ENCODE measurements at places on chromosomes 3 and 15.

DNA sequence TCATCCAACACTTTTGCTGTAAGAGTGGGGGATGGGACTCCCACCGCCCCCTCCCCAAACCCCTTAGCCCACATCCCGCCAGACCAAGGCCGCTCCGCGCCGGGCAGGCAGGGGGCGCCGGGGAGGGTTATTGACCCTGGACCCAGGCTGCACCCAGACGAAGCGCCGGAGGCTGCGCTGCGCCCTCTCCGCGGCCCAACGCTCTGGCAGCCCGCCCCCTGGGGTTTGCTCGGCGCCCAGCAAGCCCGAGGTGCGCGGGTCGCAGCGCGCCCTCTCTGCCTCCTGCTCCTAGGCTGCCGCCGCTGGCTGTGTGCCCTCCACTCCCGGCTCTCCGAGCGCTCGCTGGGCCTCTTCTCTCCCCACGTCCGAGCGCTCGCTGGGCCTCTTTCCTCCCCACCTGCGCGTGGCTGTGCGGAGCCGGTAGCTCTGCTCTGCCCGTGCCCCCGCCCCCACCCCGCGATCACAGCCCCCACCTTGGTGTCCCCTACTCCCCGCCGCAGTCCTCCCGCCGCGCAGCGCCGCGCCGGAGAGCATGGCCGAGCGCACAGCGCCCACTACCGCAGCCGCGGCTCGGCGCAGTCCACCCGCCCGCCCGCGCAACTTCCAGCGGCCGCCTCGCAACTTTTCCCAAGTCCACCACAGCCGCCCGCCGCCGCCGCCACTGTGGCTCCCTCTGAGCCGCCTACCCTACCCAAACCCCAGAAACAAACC is 1.2 kb downstream of the MECOM start:
- DNase-seq, result peak; percentile 56

GRCh38 chr3:19392150-19392549 is 243.8 kb downstream of the KCNH8 start:
- DNase-seq, result no peak

GRCh38 chr3:123876858-123877257 is 7.3 kb downstream of the MYLK start:
- DNase-seq, result no peak

GRCh38 chr15:60763688-60764087 is 284.7 kb upstream of the ICE2 start:
- no peak for DNase-seq

DNA sequence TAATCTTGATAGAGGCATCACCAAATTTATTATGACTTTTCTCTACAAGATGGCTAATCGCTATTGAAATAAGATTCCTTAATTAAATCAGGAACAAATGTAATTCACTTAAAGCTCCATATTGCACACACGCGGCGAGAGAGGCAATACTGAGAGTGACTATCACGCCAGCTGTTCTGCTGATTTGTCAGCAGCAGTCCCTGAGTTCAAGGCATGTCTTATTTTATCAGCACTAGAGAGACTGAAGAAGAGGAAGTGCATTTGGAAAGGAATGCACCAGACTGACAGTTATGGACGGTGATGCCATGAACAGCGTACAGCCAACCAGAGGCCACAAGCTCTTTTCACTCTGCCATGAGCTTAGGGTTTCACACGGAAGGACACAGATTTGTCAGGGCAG is 83.6 kb upstream of the SLCO3A1 start:
- DNase-seq, result no peak

GRCh38 chr15:69143756-69144436 is 16.5 kb upstream of the GLCE start:
- DNase-seq, result no peak

- DNase-seq, result no peak
Measured at GRCh38 chr3:16583551-16583950, 21.7 kb downstream of the DAZL start.

DNA sequence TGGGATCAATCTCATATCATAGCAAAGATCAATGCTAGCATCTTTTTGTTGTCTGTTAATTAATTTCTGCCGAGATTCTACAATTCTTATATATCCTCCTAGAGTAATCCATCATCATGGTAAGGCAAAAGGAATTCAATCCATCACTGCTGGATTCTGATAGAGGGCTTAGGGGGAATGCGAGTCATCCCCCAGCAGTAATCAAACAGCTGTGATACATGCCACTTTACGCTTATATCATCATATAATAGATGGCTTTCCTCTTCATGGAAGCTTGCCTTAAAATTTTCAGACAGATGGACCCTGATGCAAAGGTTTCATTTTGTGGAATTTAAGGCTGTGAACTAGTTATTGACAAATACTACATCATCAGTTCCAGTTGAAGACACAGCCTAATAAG is 645.9 kb downstream of the CADM2 start:
- DNase-seq, result no peak

- DNase-seq, result peak; percentile 95
Measured at GRCh38 chr3:134308350-134308891, 57.8 kb upstream of the RYK start.

- DNase-seq, result peak; percentile 81
Measured at GRCh38 chr15:77546050-77546501, 86.6 kb downstream of the LINGO1 start.

GRCh38 chr15:53987480-53987879 is 9.2 kb downstream of the UNC13C start:
- no peak for DNase-seq

- DNase-seq, result no peak
Measured at GRCh38 chr3:176078906-176079305, 1118.4 kb downstream of the TBL1XR1 start.

- peak; percentile 36 for DNase-seq
Measured at GRCh38 chr3:38634111-38634510, 15.4 kb downstream of the SCN5A start.

- DNase-seq, result no peak
Measured at GRCh38 chr3:180926526-180926925, 14.1 kb downstream of the FXR1 start.

DNA sequence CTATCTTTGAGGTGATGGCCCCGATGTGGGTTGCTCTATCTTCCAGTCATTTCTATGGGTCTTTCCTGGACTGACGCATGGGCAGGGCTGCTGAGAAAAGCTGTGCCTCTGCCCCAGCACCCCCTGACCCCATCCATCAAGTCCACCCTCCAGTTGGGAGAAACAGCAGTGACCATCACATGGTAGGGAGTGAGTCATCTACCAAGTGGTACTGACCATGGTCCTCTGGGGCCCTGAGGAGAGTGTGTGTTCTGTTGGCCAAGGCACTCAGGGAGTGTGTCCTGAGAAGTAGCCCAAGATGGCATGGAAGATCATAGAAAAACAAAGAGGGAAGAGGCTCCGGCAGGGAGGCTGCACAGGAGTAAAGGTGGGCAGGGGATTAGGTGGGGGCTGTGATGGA is 1.6 kb upstream of the DNAH1 start:
- DNase-seq, result peak; percentile 22

GRCh38 chr3:40996382-40996781 is 202.9 kb upstream of the CTNNB1 start:
- no peak for DNase-seq

- DNase-seq, result no peak
Measured at GRCh38 chr15:39304931-39305728, 275.7 kb upstream of the THBS1 start.

DNA sequence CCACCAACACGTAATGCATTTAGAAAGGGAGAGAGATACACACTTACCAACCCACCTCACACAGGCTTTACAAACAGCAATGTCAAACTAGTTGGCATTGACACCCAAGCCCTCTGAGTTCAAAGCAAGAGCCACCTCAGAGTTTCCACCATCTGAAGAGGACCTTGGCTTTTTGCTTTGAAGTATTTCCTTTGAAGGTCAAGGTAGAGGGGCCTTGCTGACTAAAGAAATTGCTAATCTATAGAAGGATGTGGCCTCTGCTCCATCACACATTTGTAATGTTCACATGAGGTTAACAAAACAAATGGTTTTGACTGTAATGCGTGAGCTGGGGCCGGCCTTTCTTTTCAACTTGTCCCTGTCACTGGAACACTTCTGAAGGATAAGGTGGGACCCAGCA is 117.7 kb downstream of the POLR2M start:
- no peak for DNase-seq

DNA sequence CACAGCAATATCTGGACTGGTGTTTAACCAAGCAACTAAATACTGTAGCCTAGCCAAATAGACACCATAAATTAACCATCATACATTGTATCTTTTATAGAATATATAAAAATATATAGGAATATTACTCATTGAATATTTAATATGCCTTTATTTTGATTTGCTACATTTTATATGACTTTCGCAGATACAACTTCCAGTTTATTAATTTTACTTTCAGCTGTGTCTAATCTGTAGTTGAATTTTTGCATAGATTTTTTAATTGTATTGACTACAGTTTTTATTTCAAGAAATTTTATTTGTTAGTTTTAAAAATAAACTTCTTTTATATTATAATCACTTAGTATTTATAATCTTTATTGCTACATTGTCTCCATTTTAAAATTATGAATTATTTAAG is 299.7 kb downstream of the LSAMP start:
- DNase-seq, result no peak

- no peak for DNase-seq
Measured at GRCh38 chr3:10949197-10949596, 43.4 kb upstream of the SLC6A1 start.

DNA sequence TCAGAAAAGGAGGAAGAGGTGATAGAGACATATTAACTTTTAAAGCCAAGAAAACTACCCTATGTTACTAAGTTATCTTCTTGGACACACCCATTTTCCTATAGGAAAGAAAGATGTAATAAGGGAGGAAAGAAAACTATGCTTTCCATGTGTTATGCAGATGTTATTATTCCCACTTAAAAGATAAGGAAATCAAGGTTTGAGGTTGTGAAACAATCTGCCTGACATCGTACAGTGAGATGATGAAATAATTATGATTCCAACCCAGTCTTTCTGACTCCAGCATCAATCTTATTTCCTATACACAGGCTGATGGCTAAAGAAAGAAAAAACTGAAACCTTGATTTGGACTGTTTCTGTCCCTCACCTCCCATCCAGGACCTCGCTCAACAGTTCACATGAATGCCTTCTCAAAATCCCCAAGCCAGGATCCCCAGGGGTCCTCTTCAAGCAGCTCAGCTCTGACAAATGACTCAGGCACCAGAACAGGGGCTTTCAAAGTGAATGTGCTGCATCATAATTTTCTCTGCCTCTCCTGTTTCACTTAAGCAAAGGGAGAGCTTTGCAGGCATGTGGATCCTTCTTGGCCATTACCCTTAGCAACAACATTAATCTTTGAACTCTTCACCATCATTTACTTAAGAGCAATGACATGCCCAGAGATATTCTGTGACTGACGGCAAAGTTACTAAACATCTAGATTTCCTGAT is 12.4 kb upstream of the EID1 start:
- DNase-seq, result peak; percentile 94

DNA sequence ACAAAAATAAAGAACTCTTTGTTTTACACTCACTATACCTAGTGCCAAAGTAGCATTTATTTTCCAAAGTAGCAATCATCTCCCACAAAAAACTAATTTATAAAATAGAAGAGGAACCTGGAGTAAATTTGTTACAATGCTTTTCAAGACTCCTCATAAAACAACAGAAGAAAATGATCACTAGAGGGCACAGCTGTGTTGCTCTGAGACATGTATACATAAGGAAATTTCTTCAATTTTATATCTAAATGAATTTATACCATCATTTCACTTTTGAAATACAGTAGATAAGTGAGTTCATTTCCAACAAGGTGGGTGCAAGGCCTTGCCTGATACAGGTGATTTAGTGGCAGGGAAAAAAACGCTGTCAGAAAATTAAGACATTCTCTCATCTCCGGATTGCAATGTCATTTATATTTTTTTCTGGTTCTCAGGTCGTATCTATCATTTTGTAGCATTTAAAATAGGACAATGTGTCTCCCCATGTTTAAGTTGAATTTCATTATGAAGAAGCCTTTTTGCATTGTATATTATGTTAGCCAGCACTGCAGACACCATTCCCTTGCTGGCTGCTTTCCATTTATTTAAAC is 25.3 kb upstream of the ARHGEF26 start:
- DNase-seq, result peak; percentile 78

DNA sequence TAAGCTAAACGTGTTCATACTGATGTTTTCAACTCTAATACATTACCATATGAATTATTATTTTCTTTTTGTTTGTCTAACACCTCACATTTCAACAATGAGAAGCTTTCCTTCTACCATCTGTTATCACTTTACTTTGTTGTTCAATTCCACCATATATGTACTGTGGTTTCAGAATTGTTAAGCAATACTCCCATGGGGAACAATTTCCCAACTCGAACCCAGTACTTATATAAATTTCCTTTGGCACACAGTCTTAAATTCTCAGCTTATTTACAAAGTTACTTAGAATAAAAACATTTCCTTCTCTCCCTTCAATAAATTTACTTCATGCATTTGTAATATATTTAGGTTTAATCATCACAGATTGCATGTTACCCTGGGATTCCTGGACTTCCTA is 1764.4 kb downstream of the OTOL1 start:
- no peak for DNase-seq

DNA sequence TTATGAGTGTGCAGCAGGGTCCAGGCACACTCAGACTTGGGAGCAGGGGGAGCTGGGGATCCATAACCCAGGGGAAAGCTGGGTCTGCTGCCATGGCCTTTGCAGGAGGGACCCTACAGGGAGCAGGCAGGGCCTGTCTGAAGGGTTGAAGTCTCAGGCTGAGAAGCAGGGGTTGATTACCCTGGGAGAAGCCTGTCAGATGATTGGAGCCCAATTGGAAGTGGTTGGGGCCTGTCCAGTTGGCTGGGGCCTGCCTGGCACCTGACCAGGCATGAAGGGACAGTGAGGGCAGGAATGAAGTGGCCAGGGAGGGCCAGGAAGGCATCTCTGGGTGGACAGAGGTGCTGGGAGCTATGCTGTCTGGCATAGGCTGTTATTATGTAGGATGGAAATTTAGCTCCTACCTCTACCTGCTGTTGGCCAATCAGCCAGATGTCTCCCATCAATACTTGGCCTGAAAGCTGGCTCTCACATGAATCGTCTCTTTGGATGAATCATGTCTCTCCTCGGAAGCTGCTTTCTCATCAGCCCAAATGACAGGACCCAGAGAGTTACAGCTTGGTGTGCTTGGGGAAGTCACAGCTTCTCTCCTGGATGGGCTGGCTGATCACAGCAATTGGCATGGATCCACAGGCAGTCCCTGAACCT is 27.4 kb upstream of the SLCO2A1 start:
- DNase-seq, result peak; percentile 59

DNA sequence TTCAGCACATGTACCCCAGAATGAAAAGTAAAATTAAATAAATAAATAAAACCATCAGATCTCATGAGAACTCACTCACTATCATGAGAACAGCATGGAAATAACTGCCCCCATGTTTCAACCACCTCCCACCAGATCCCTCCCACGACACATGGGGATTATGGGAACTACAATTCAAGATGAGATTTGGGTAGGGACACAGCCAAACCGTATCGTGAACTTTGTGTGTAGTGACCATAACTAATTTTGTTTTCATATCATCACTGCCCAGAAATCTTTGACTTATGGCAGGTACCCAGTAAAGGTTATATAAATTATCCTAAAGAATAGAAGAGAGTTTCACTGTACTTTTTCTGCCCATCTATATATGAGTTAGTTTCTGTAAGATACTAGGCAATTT is 766.5 kb downstream of the ROBO1 start:
- DNase-seq, result no peak

- DNase-seq, result no peak
Measured at GRCh38 chr3:184395320-184395660, 15.4 kb downstream of the CHRD start.
